ENCODE measurements at places on chromosomes 1 and 21.

DNA sequence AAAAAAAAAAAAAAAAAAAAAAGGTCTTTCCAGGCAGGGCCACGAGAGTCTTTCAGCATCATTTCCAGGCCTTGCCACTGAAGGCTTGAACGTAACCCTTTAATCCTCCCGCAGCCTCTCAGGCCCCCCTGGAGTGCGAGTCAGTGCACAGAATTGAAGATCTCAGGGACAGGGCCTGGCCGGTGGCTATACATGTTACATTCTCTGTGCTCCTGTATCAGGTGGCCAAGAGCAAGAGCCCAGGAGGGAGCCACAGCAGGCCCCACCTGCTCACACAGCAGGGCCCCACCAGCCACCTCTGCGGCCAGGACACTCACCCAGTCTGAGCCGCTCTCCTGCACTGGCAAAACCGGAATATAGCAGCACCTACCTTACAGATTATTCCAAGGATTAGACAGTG, 34.1 kb upstream of the SLC25A33 start:
- no peak for DNase-seq

DNA sequence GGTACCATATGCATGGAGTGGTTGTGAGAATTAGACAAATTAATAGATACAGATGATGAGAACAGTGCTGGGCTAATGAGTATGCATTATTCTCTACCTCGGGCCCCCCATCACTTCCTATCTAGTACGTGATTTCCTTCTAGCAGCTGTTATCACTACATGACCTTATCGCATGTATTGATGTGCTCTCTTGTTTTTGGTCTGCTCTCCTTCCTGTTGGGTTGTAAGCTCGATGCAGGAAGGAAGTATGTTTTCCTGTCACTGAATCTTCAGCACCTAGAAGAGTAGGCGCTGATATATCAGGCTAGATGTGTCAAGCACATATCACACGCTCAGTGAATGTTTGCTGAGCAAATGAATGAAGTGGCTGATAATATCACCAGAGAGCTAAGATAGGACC, 43.9 kb upstream of the IFNAR2 start:
- DNase-seq, result no peak

GRCh38 chr1:13514821-13515220, 1.0 kb upstream of the LRRC38 start:
- no peak for DNase-seq

DNA sequence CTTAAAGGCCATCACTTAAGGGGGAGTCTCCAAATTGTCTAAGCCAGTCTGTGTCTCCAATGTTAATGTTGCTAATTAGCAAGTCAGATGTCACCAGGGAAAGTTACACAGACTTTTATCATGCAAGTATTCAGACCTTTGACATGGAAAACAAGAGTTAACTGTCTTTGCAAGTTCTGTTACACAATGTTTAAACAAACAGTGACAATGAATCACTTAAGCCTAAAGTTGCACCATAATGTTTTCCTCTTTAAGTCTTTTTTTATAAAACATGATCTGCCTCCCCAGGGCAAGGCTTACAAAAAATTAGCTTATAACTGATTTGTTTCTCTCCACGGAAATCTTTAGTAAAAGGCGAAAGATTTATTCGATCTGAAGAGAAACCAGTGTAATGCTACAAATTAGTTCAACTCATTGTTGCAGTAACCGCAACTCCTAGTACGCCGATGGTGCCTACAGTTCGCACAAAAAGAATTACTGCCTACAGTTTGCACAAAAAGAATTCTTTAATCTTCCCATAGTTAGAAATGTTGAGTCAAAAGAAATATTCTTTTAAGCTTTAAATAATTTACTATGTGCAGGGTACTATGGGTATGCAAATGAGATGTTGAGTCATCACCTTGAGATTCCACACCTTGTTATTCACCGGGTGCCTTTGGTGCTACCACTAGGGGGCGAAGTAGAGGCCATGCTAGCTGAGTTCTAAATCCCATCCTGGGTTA, 45.3 kb downstream of the HHAT start:
- peak; percentile 30 for DNase-seq

DNA sequence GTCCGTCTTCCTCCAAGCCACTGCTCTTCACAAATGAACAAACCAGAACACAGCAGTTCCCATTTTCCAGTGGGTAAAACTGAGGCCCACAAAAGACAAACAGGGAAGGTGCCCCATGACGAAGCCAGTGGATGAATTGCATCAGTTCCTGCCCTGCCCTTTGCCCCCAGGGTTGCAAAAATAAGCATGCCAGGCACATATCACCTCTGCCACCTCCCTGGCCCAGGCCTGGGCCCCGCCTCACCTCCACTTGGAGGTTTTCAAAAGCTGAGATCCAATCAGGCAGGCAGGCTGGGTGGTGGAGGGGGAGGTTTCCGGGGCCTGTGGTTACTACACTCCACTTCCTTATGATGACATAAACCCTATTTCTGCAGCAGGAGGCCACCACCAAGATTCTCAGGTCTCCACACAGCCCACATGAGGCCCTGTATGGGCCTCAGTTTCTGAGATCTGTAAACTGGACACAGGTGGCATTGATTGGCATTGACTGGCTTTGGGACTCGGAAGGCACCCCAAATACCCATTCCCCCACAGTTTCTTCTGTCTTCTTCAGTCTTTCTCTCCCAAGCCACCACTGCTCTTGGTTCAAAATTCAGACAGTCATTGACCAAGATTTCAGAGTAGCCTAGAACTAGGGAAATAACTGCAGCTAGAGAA, 4.1 kb downstream of the KIF21B start:
- DNase-seq, result no peak

GRCh38 chr21:46675595-46676280, 40.3 kb downstream of the PRMT2 start:
- no peak for DNase-seq

DNA sequence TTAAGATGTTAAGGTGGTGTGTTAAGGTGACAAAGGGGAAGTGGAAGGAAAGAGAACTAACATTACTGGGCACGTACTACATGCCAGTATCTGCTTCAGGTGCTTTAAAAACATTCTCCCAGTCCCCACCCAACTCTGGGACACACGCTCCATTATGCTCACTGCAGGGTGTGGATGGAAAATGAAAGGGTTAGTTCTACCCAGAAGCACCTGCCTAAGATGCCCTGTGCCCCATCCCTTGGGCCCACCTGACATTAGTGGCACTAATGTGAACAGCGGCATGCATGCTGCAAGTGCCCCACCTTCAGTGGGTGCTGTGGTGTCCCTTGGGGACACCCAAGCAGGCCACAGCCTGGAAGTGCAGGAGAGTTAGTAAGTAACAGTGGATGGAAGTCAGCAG, 82.9 kb upstream of the CXADR start:
- no peak for DNase-seq

DNA sequence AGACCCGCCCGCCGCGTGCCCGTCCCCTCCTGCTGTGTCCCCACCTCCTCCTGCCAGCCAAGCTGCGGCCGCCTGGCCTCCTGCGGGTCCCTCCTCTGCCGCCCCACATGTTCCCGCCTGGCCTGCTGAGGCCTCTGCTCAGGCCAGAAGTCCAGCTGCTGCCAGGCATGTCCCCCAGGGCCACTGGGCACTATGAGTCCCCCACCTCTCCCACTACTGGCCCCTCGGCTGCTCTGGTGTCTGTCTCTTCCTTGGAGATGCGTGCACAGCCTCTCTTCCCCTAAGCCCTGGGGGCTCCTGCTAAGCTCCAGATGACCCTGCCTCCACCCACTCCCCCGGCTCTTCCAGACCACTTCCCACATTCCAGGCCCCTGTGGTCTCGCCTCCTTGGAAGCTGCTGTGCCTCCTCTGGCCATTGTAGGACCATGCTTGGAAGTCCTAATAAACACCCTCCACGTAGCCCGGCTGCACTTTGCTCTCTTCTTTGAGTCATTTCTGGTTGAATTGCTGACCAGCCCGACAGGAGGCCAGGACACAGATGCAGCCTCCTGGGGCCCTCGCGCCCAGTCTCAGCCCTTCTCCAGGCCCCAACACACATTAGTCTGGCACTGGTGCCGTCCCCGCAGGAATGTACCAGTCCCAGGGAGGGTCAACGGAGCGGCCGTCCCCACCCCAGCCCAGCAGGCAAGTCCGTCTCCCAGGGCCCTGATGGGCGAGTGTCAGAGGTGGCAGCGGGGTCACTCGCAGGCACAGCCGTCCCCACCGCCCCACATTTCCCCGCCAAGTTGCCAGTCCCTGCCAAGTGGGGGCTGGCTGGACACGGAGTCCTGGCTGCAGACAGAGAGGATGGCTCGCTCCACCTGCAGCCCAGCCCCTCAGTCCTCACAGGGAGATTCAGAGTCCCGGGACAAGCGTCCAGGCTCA, 1.1 kb downstream of the KRTAP10-12 start:
- DNase-seq, result no peak

DNA sequence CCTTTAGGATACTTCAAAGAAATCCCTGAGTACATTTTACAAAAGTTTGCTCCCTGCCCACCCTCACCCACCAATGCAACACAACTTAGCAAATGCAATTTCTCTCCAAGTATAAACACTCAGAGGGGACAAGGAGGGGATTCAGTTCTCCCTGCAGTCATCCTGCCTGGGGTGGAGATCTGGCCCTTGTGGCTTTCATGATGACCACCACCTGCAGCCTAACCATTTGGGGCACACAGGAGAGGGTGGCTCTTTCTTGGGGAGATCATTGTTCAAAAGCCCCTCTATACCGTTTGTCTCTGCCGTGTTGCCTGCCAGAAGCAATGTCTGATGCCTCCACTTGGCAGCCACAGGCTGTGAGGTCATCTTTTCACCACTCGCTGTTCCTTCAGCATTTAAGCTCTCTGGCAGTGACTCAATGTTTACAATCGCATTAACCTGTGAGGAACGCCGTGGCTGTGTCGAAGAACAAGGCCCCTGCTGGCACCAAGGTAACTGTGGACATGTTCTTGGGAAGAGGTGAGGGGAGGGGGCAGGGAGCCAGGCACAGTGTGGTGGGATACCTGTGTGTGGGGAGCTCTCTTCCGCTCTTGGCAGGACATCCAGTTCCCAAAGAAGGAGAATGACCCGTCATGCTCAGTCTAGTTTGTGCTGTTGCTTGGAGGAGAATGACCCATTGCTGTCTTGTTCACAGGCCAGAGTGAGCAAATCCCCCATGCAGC, 103.9 kb upstream of the DUSP10 start:
- DNase-seq, result no peak

GRCh38 chr21:32048353-32048752, 175.5 kb downstream of the HUNK start:
- DNase-seq, result no peak

- DNase-seq, result no peak
Measured at GRCh38 chr1:65368403-65368802, 52.1 kb upstream of the LEPR start.

- DNase-seq, result no peak
Measured at GRCh38 chr1:204673909-204674649, 11.5 kb downstream of the LRRN2 start.

DNA sequence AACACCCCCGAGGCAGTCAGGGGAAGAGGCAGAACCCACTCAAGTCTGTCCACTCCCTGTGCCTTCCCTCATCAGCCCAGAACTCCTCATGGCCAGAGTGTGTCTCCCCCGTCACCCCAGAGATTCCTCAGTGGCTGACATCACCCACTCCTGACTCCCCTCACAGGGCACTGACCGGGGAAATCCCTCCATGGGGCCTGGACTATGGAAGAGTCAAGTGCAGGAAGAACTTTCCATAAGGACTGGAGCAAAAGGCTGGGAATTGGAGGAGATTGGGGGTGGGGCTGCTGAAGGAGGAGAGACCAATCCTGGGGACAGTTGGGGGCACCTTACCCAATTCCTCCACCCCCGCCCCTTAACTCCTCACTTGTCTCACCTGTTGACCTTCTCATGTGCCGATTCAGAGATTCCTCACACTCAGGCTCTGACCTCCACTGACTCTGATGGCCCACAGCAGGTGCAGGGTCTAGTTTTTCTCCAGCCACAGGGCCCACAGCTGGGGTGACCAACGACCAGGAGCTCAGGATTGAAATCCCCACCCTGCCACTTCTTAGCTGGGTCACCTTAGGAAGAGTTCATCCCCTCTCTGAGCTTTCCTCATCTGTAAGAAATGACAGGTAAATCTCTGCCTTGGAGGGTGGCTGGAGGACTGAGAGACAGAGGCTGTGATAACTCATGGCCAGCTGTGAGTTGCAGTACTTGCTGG, 481 bp upstream of the EXTL1 start:
- DNase-seq, result no peak

- no peak for DNase-seq
Measured at GRCh38 chr21:32099812-32100416, 178.9 kb downstream of the MIS18A start.

GRCh38 chr1:164560556-164560955, 1.6 kb downstream of the PBX1 start:
- DNase-seq, result no peak

- no peak for DNase-seq
Measured at GRCh38 chr1:59570524-59570923, 244.2 kb upstream of the HOOK1 start.

GRCh38 chr1:186297439-186298045, 77.5 kb downstream of the TPR start:
- no peak for DNase-seq

GRCh38 chr1:43930168-43930948, 3.2 kb upstream of the ARTN start:
- no peak for DNase-seq

DNA sequence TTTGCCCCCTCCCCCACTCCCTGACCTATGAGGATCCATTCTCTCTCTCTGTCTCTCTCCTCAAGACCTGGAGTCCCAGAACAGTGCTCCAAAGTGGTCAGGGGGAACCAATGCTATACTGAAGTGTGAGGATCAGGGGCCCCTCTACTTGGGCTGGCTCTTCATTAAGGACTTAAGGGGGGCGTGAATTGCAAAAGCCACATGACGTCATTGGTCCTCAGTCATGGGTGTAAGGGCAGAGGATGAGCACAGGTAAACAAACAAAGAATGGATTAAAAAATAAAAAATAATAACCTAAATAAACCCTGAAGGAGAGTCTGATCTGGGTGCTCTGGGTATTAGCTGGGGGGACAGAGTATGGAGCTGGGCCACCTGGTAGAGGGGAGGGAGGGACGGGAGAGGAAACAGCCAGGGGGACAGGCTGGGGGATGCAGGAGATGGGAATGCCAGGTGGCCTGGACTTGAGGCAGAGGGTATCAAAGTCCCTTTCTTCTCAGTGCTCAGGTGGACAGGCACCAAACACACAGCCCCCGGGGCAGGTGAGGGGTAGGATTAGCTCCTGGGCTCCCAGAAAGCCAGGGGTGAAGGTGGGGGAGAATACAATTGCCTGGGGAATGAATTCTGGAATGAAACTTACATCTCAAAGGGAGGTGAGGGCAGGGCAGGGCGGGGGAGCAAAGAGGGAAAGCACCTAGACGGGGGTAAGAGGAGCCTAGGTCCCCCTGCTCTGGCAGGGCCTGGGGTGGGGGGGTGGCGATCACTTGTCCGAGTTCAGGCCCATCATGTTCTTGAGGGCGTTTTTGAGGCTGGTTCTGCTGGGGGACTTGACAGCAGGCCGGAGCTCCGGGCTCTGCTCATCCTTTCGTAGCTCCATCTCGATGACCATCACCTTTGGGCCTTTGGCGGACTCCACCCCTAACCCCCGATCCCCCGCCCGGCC, 4.6 kb downstream of the MPZ start:
- DNase-seq, result no peak
